ENCODE measurements at places on chromosomes 4 and X. TPM values are rescaled to one million over a fixed set of nuclear protein-coding genes. Genes with fewer than 3 reads are reported as not detected.
A peak's percentile ranks its signal among the peaks of the same experiment; 100 is the strongest.

GRCh38 chrX:7943600-7944245, 16.5 kb upstream of the PNPLA4 start:
- no peak overlapping the region for H3K4me3 ChIP-seq
- no peaks in the 10 kb centered on the region for H3K27me3 ChIP-seq

GRCh38 chrX:1717373-1717772, 102.5 kb downstream of the ASMT start:
- no peak for DNase-seq
- H3K27ac ChIP-seq = no peak overlapping the region
- no peaks in the 10 kb centered on the region for H3K4me1 ChIP-seq
- no peaks in the 10 kb centered on the region for H3K27me3 ChIP-seq
- no peaks in the 10 kb centered on the region for H3K36me3 ChIP-seq
- no peak overlapping the region for H3K4me3 ChIP-seq

GRCh38 chr4:128159967-128160366, 98.9 kb downstream of the LARP1B start:
- no peak overlapping the region for H3K4me3 ChIP-seq
- H3K36me3 ChIP-seq = no peaks in the 10 kb centered on the region
- H3K4me1 ChIP-seq = no peaks in the 10 kb centered on the region
- no peak for DNase-seq
- no peak overlapping the region for H3K27ac ChIP-seq

GRCh38 chr4:89482251-89482650, 174.7 kb upstream of the GPRIN3 start:
- no peaks in the 10 kb centered on the region for H3K27me3 ChIP-seq
- DNase-seq = no peak
- no peaks in the 10 kb centered on the region for H3K4me1 ChIP-seq
- no peak overlapping the region for H3K4me3 ChIP-seq
- no peak overlapping the region for H3K27ac ChIP-seq

- H3K27ac ChIP-seq = no peak overlapping the region
- no peak for DNase-seq
- H3K27me3 ChIP-seq = no peaks in the 10 kb centered on the region
- no peak overlapping the region for H3K4me3 ChIP-seq
- no peaks in the 10 kb centered on the region for H3K4me1 ChIP-seq
- no peaks in the 10 kb centered on the region for H3K36me3 ChIP-seq
These were observed 130.8 kb downstream of the TLL1 start for GRCh38 chr4:166003811-166004210.

GRCh38 chr4:167956676-167957075, 135.7 kb upstream of the ANXA10 start:
- H3K4me1 ChIP-seq = no peaks in the 10 kb centered on the region
- no peak for DNase-seq
- H3K27ac ChIP-seq = no peak overlapping the region

GRCh38 chr4:173252024-173252935, 81.9 kb downstream of the HMGB2 start:
- no peaks in the 10 kb centered on the region for H3K36me3 ChIP-seq
- H3K4me1 ChIP-seq = peaks cover 11% of the 10 kb centered on the region
- DNase-seq = peak; percentile 42
- H3K4me3 ChIP-seq = no peak overlapping the region

The ARMCX6 gene
- 5.1 TPM for total RNA-seq

The IL15 gene
- total RNA-seq = 9.8 TPM

The FAM9C gene
- total RNA-seq = not detected

The CRMP1 gene
- 1.8 TPM for total RNA-seq

Data from uterus (tissue), 4 donors.